ENCODE measurements at places on chromosomes 5 and 9.

DNA sequence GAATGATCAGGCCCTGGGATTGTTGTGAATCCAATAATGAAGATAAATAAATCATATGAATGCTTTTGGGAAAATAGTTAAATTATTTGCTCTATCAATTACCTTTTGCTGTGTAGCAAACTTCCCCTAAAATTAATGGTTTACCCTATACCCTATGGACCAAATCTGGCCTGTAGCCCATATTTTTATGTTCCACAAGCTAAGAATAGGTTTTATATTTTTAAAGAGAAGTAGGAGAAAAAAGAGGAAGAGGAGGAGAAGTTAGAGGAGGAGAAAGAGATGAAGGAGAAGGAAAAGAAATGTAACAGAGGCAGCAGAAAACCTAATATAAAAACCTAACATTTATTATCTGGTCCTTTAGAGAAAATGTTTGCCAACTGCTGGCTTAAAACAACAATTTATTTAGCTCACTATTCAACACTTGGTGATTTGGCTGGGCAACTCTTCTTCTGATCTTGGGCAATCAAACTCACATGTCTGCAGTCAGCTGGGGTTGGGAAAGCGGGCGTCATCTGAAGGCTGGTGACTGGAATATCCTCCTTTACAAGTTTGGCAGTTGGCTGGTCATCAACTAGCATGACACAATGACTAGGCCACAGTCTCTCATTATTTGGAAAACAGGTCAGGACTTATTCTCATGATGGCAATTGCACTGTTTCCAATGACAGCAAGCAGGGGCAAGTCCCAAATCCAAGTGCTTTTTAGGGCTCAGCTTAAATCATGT, 522.9 kb downstream of the RASEF start:
- no peak for DNase-seq

DNA sequence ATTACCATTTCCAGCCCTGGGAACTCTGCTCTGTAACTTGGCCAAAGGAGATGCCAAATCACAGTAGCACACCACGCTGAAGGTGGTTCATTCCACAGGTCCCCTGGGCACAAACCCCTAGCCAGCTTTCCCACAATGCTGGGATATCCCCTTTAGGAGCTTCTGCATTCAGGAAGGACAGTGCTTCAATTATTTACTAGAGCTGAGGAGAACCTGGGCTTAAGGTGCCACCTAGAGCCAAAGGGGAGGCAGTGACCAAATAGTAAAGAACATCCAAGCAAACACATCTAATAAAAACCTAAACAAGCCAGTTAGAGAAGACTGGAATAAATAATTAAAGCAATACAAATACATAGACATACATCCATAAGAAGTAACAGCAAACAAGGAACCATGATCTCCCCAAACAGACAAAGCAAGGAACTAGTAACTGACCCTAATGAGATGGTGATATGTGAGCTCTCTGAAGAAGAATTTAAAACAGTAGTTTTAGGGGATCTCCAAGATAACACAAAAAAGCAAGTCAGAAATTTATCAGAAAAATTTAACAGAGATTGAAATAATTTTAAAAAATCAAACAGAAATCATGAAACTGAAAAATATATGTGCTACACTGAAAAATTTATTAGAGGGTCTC, 14.6 kb downstream of the KIF4B start:
- no peak for DNase-seq

DNA sequence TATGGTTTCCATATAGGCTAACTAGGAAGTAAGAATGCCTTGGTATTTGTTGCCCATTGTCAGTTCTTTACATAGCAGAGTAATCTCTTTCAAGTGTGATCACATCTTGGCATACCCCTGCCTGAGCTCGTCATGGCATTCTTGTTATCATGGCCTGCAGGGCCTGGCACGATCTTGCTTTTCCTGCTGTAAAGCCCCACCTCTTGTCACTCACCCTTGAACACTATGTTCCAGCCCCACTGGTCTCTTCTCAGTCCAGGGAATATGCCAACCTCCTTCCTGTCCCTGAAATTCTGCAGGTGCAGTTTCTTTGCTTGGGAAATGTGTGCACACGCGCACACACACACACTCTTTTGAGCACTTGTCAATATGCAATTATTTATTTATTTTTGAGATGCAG, 250.2 kb upstream of the DMRT1 start:
- no peak for DNase-seq

DNA sequence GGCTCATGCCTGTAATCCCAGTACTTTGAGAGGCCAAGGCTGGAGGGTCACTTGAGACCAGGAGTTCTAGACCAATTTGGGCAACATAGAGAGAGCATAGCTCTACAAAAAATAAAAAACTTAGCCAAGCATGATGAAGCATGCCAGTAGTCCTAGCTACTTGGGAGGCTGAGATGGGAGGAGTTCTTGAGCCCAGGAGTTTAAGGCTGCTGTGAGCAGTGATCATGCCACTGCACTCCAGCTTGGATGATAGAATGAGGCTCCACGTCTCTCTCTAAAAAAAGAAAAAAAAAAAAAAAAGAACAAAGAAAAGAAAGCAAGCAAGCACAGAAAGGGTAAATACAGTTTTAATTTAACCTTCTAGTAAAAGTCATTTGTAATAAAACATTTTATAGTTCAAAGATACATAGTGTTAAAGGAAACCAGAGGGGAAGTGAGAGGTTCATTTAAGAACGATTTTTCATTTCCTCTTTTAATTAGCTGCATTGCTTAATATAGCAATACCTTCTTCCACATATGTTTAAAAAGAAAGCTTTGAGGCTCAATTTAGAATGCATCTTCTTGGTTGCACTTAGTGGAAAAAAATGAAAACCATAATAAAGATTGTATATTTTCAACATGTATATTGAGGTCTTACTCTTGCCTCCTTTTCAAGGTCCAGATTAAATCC, 14.9 kb downstream of the GAPT start:
- DNase-seq, result no peak

DNA sequence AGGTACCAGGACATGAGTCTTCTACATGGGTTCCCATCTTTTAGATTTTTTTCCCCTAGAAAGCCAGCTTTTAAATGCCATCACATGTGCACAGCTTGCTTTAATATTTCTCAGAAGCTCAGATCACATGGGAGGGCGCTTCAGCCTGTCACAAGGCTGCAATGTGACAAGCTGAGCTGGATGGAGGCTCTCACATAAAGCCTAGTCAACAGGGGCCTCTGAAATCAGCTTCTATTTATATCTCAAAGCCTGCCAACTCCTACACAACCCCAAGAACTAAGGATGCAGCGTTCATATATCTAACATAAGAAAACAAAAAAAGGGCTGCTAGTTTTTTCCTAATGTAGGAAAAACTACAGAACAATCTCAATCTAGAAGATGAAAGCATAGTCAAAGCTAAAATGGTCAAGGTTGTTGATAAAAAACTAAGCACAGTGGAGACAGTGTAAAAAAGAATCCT, 2.3 kb downstream of the ZFAND5 start:
- peak; percentile 23 for DNase-seq

DNA sequence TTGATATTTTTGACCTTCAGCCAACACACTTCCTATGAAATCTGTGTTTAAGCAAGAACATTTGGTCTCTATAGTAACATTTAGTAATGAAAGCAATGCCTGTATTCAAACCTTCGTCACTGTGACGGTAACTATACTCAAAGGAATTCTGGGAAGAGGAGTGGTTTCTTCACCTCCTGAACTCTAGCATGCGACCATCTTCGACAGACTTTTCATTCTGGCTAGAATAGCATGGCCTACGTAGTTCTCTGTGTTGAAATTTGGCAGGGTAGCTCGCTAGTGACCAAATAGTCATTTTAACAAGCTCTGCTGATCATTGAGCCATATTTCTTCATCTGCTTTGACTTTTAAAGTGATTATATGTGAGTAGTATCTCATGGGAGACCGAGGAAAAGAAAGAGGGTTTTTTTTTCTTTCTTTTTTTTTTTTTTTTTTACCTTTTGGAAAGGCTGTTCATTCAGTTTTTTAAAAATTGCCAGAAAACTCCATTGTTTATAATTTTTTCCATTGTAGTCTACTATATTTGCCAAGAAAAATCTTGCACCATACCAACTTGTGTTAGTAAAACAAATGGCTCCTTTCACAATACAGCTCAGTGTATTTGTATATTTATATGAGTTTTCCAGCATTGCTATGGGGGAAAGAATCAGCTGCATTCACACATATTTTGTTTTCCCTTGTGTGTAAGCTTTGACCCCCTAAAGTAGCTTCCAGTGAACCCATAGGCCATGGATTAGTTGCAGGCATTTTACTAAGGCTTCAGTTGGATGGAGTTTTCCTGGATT, 166.8 kb downstream of the NNT start:
- no peak for DNase-seq

DNA sequence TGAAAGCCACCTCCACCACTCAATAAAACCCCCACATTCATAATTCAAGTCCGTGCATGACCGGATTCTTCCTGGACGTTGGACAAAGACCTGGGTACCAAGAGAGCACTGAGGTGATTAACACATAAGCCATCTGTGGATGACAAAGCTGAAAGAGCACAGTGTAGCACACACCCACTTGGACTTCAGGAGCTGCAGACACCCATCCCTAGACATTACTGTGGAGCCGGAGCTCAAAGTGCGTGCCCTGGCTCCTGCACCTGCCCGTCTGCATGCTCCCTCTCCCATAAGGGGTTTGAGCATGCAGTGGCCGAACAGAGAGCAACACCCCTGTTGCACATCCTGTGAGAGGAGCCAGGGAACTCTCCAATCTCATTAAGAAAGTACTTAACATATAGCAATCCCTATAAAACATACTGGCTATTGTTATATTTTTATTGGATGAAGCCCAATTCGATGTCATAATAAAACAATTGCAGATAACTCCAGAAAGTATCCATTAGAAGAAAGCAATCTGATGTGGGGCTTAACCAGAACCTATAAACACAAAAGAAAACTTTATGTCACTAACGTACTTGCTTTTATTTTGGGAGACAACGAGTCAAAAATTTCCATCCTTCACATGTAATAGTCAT, 1174.2 kb upstream of the C9orf72 start:
- DNase-seq, result no peak

- DNase-seq, result no peak
Measured at GRCh38 chr9:14294659-14295058, 19.3 kb downstream of the NFIB start.

DNA sequence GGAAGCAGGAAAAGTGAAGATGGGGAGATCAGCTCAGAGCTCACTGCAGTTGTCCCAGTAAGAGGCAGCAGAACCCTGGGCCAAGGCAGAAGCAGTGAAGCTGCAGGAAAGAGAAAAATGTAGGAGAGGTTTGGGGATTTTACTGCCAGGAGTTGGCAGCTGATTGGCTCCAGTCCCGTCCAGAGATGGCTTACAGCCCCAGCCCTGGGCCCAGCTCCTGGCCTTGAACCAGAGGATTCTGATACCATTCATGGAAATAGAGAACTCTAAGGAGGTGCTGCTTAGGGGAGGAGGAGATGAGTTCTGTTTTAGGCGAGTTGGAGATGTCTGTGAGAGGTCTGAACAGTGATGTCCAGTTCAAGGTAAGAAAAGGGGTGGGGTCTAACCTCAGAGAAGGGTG, 4.6 kb downstream of the MORN5 start:
- no peak for DNase-seq

DNA sequence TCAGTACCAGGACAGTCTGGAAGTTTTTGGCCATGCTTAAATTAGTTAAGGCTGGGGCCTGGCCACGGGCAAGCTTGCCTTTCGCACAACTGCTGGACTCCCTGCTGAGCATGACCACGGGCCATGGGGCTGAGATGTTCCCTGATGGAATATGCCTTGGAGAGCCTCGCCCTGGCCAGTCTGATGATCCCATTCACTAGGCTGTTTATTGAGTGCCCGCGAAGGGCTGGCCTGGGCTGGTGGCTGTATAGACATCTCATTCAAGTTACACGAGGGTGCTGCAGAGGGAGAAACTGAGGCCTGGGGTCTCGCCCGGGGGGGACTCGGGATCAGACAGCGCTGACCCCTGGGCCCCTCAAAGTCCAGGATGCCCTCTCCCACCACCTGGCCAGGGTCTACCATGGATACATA, 7.8 kb upstream of the RXRA start:
- DNase-seq, result no peak

DNA sequence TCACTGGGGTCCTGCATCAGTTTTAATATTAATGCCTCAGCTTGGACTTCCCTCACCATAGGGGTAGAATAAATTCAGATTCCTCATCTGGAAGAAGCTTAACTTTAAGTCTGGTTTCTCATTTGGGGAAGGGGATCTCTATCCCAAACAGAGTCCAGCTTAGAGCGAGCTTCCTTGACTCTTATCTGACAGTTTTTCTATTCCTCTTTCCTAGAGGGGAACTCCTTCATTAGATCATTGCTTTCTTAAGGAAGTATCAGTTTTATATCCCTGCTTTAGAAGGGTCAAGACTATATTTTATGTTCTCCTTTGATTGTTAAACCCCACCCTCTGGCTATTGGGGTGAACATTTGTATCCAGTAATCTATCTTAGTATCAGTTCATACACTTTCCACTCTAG, 24.2 kb upstream of the CDC42SE2 start:
- DNase-seq, result no peak

GRCh38 chr5:74660873-74661272, 20.3 kb upstream of the ENC1 start:
- no peak for DNase-seq

GRCh38 chr5:98258939-98259338, 514.5 kb upstream of the RGMB start:
- DNase-seq, result no peak

GRCh38 chr5:179413086-179413690, 67.9 kb upstream of the ADAMTS2 start:
- DNase-seq, result no peak

- no peak for DNase-seq
Measured at GRCh38 chr9:105972466-105973204, 278.3 kb downstream of the TMEM38B start.

GRCh38 chr9:89454498-89455355, 43.2 kb downstream of the SEMA4D start:
- no peak for DNase-seq

- no peak for DNase-seq
Measured at GRCh38 chr9:105087910-105088898, 156.2 kb upstream of the SLC44A1 start.

GRCh38 chr5:53871775-53872174, 311.3 kb downstream of the NDUFS4 start:
- DNase-seq, result no peak

GRCh38 chr9:81608289-81608657, 81.1 kb downstream of the TLE1 start:
- DNase-seq, result no peak

All from stimulated activated CD4-positive, alpha-beta T cell treated with anti-CD3 and anti-CD28 coated beads, Interleukin-4, amount 100 ng/mL, for 4 hours (primary cell).